ENCODE measurements at places on chromosomes 12 and 14.

DNA sequence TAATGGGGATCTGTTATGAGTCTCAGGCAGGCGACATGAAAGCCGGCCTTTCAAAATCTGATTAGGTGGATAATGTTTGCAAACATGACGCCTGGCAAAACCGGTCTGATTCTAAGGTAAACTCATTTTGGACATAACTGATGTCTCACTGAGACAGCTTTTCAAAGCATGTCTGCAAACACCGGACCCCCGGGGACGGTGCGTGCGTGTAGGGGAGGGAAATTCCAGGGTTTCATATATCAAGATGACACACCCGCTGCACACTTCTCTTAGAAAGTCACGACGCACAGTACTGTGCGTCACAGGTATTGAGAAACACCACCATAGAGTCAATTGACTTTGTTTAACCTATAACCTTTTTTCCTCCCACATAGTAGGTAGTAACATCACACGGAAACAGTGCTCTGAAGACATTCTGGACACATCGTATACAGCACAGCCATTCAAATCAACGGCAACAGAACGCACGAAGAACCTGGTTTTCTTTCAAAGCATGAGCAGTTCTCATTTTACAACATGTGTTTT lies 43.9 kb upstream of the TESC start:
- DNase-seq: no peak

GRCh38 chr12:67876305-67876915 lies 112.8 kb upstream of the IFNG-AS1 start:
- DNase-seq: no peak

GRCh38 chr14:34682787-34683321 lies 31.5 kb downstream of the CFL2 start:
- no peak for DNase-seq

GRCh38 chr14:48690349-48690748 lies 895.8 kb downstream of the RPS29 start:
- no peak for DNase-seq

DNA sequence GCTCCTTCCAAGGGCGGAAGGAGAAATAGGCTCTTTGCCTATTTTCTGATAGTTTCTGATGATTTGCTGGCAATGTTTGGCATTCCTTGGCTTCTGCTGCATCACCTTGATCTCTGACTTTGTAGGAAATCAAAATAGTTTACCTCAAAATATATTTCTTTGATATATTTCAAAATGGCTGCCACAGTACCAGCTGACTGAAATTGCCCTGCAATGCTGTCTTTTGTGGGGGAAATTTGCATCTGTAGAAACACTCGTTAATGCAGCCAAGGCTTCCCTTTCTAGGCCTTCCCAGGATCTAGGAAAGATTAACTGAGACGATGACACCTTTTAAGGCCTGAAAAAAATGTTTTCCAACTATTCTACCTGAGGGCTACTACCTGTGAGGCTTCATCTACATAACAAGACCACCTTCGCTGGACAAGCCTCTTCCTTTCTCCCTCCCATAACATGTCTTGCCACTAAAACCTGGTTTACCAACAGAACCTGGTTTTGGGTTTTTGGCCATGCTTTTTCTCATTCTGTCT lies 212.8 kb upstream of the SSTR1 start:
- DNase-seq: no peak

DNA sequence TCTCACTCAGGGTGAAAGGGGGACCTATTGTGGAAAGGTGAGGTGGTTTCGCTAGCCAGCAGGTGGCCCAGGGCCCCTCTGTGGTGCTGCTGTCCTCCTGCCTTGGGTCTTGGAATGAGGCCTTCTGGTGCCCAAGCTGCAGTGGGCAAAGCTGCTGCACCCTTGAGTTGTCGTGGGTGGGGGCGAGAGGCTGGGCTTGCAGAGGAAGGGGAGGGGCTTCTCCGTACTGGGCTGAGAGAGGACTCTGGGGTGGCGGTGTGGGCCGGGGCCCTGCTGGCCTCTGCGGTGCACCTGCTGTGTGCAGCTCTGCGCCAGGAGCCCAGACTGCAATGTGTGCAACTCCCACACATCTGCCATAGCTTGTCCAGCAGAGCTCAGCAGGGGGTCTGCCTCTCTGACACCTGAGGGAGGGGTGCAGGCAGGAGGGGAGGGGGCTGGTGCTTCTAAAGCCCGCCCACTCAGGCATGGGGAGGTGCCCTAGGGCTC lies 145.8 kb downstream of the KIF26A start:
- DNase-seq: no peak

DNA sequence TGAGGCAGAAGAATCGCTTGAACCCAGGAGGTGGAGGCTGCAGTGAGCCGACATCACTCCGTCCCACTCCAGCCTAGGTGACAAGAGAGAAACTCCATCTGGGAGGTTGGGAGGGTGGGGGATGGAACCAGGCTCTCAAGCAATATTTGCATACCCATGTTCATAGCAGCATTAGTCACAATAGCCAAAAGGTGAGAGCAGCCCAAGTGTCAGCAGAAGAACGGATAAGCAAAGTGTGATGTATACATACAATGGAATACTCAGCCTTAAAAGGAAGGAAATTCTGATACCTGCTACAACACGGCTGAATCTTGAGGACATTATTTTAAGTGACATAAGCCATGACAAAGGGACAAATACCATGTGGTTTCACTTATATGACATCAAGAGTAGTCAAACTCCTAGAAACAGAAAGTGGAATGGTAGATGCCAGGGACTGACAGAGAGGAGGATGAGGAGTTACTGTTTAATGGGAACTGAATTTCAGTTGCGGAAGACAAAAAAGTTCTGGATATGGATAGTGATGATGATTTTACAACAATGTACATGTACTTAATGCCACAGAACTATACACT lies 11.6 kb downstream of the DAD1 start:
- no peak for DNase-seq

DNA sequence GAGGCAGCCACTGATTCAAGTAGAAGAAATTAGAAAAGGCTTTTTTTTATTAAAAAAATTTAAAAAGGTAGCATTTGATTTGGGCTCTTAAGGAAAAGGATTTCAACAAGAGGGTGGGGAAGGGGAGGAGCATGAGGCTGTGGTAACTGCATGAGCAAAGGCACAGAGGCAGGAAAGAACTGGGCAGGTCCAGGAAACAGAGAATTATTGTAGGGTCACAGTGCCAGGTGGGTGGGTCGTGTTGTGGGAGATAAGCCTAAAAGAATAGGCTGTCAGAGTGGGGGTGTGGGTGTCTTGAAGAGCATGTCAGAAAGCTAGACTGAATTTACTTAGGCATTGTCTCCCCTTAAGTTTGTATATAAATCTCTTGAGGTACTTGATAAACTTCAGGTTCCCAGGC lies 7.8 kb downstream of the LIMA1 start:
- no peak for DNase-seq

DNA sequence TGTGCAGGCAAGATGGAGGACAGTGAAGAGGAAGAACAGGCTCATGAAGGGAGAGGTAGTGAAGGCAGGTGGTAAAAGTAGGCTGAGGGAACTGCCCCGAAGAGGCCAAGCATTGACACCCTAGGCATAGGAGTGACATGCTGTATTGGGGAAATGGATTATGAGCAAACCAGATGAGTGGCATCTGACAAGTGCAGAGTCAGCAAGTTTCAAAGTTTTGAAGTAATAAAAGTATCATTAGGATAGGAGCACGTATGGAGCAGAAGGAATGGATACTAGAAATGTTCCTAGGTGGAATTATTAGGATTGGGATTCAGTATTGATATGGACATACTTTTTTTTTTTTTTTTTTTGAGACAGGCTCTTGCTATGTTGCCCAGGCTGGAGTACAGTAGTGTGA lies 139.8 kb downstream of the SAMD4A start:
- DNase-seq: no peak

DNA sequence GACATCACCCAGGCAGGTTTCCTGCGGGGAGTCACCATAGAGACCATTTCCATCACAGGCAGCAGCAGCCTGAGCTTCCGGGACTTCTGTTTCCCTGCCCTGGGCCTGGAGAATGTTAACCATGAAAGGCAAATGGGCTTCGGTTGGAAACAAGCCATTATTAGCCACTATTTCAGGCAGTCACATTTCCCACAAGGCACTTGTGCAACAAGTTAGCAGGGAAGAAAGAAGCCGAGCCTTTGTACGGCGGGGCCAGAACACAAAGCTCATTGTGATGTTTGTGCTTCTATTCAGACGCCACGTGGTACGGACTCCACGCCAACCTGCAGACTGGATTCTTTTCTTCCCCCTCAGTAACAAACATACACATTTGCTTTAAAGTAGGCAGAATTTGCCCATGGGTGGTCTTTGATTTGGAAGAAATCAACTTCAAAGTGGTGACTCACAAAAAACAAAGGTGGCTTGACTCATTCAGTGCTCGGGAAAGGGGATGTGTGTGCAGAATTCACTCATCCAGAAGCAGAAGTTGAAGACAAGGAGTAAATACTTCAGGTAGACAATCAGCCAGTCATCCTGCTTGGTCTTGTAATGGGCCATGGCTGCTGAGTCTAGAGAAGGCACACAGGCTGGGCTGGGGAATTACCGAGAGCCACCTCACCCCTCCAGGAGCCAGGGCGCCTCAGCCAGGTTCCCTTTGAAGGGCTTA lies 154.2 kb upstream of the PRMT8 start:
- DNase-seq: no peak

GRCh38 chr12:54824402-54824801 lies 29.9 kb upstream of the MUCL1 start:
- no peak for DNase-seq

- DNase-seq: no peak
Measured at GRCh38 chr14:53064475-53064874, 88.6 kb downstream of the DDHD1 start.

GRCh38 chr12:93972411-93973208 lies 175.8 kb upstream of the PLXNC1 start:
- DNase-seq: no peak

DNA sequence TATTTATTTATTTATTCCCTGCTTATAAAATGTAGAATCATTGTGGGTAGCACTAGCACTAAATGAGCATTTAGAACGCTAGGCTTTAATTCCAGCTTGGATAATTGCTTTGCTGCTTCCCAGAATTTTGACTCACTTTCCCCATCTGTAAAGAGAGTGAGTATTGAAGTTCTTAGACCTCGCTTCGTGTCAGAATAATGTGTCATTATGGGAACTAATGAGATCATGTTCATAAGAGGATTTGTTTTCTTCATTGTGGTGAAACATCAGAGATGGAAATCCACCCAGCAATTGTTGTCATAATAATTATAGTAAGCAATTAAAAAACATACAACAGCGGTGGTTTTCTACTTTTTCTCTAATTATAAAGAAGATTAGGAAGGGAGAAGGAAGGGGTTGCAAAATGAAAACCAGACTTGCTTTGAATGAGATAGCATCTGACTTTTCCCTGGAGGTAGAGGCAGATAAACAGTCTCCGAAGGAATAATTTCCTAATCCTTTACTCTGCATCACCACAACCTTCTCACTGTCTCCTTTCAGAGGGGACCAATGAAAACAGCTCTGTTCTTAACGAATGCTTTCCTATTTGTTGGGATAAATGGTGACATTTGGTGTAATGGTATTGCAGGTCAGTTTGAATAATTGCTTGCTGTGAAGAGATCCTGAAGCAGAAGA lies 86.8 kb upstream of the ARHGAP5 start:
- DNase-seq: no peak

DNA sequence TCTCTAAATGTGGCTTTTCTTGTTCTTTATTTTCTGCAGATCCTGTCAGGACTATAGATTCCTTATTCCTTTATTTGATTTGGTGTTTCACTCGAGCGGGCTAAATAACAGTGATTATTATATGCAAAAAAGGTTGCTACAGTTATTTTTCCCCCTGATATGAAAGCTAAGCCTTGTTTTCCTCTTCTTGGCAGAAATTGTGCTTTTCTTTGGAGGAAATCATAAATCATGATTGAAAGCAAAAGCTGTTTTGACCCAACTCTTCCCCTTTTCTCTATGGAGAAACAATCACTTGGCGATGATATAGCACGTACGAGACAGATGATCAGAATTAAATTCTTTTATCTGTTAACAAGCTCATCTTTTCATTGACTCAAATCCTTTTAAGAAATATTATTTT lies 31.4 kb downstream of the PPFIBP1 start:
- no peak for DNase-seq

DNA sequence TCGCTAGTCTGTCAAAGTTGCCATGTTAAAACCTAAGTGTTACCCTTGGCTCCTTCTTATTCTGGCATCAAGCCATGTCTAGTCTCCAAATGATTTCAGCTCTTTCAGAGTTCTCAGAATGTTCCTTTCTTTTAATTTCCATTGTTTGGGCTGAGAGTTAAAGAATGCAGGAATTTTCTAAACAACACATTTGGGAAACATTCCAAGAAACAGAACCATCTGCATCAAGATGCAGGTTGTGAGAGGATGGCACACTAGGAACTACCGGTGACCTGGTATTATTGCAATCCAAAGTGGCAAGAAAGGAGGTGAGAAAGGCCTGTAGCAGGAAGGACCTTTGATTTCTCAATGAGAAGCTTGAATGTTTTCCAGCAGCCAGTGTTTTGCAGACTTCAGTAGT lies 30.1 kb downstream of the SLC35F4 start:
- no peak for DNase-seq

- DNase-seq: no peak
Measured at GRCh38 chr14:91419044-91419397, 1.4 kb upstream of the CCDC88C start.

DNA sequence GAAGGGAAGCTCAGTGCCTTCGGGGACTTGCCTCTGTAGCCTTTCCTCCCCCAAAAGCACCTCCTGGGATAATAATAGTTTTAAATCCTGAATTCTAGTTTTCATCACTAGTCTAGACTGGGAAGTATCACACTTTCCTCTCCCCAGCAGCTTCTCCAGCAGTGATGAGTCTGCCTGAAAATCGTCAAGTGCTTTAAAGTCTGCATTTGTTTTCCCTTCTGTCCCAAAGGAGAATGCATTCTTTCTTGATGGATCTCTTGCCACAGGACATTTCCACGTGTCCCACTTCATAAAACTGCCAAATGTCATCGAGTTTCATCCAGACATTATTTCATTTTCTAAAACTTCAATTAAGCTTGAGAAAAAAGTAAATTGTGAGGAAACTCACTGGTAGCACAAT lies 15.0 kb downstream of the CSRP2 start:
- no peak for DNase-seq

DNA sequence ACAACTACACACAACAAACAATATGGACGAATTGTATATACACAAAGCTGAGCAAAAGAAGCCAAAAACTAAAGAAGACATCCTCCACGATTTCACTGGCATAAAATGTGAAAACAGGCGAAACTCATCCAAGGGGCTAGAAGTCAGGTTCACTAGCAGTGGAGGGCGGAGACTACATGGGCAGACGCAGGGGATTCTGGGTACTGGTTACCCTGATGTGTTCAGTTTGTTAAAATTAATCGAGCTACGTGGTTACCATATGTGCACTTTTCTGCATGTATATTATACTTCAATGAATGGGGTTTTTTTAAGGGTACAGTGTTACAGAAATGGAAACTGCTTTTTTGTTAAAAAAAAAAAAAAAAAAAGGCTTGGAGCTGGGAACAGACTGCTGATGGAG lies 12.3 kb downstream of the KDM2B start:
- no peak for DNase-seq

GRCh38 chr12:71385155-71385554 lies 54.4 kb upstream of the LGR5 start:
- no peak for DNase-seq
